ENCODE measurements at places on chromosomes 2 and 18.

- DNase-seq, result no peak
These were observed 9.3 kb downstream of the FZD5 start for GRCh38 chr2:207760453-207760852.

DNA sequence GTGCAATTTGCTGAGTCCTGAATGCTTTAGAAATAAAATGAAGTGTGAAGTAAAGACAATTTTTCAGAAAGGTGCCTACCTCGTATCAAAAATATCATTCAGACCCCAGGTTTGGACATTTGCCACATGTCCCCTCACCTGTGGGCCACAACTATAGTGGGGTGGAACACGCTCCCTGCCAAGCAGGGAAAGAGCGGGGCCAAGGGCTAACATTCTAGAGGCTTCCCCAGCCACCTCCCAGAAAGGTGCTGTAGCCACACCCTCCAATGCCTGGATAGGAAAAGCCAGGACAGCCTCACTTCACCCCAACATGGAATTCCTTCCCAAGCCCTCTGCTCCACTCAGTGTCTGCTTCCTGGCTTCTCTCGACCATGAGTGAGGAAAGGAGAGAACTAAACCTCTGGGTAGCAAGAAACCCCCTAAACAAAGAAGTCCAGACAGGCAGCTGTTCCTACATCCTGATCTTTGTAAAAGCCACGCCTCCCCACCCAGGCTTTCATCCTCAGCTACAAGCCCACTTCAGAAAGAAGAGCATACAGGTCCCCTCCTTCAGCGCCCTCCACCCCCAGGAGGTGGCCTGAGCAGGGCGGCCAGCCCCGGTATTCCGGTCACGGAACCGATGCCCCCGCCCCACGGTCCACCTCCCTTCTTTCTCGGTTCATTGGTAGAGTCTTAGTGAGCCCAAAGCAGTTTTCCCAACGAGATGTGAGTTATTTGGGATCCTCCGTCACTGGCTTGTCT, 2.1 kb downstream of the COL6A3 start:
- DNase-seq, result peak; percentile 55

GRCh38 chr2:197813093-197813787, 8.8 kb downstream of the PLCL1 start:
- DNase-seq, result peak; percentile 42

DNA sequence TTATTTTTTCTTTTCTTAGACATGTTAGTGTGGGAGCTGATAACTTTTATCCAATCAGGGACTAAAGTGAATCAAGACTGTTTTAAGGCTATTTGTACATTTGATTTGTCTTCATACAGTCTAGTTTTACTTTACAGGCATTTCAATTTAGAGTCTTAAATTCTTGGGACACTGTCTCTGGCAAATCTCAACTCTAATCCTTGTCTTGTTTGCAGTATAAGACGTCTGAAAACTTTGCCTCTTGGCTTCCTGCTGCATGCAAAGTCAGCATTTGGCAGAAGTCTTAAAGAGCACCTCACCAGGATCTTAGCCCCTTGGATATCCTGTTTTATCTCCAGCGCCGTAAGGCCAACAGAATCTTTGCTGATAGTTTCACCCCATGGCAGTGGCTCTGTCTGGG, 30.3 kb downstream of the SPOPL start:
- DNase-seq, result no peak

DNA sequence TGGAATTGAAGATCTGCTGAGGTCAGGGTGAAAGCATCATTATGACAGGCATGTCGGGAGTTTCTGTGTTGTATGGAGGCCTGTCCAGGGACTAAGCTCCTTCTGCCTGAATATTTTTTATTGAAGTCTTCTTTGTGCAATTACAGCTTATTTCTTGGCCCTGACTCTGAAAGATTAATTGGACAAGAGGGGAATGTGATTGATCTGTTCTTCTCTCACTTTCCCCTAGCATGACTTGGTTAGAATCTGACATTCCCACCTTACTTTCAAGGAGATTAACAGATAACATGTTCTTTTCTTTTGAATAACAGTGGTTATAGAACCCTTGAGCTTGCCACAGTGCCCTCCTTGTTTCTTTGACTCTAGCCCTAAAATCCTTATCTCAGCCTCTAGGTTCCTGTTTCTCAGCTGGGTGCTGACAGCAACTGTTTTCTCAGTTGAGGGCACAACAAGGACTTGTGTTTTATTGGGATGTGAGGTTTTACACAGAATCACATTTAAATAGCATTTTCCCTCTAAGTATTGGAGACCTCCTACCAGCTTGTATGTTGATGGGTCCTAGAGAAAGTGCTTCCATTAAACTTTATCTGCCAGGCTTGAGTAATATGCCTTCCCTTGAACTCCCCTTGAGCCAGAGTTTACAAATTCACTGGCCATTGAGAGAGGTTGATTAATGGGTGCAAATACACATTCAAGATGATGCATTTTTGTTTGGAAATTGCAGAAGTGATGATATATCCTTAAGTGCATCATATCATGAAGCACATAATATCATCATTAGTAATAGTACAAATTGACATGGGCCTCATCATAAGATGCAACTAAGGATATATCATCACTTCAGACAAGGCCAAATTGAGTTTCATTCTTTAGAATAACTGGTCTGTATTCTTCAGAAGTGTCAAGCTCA, 12.5 kb downstream of the TTLL4 start:
- no peak for DNase-seq

DNA sequence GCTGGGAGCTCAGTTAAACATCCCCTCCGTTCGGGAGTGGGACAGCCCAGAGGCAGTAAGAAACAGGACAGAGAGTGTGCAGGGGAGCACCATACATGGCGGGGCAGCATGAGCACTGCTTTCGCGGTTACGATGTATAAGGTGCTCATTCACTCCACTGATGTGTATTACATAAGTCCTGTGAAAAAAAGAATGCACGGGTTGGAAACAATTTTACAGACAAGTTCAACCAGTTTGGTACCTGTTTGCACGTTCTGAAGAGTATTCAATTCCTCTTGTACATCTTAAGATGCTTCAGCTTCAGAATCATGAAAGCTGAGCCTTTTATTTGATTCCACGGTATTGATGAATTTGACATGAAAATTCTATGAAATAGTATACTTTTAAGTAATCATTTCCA, 97.8 kb upstream of the NETO1 start:
- DNase-seq, result no peak
